ENCODE measurements at places on chromosomes 16 and 17.
A peak's percentile ranks its signal among the peaks of the same experiment; 100 is the strongest.

DNA sequence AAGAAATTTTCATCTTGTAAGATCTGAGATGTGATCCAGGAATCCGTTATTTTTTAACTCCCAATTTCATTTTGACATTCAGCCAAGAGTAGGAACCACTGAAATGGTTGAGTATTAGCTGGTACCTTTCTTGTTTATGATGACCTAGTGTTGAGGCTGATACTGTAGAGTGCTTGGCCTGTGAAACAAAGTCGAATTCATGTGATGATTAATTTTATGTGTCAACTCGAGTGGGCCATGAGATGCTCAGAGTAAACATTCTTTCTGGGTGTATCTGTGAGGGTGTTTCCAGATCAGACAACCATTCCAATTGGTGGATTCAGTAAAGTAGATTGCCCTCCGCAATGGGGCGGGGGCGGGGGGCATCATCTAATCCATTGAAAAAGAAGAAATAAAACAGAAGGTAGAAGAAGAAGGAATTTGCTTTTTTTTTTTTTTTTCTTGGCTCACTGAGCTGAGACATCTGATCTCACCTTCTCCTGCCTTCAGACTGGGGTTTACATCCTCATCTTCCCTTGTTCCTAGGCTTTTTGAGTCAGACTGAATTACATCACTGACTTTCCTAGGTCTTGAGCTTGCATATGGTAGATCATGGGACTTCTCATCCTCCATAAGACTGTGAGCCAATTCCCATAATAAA, 264.6 kb upstream of the KCNJ16 start:
- no peak for DNase-seq

GRCh38 chr16:11781773-11782172, 15.3 kb downstream of the ZC3H7A start:
- DNase-seq: no peak

DNA sequence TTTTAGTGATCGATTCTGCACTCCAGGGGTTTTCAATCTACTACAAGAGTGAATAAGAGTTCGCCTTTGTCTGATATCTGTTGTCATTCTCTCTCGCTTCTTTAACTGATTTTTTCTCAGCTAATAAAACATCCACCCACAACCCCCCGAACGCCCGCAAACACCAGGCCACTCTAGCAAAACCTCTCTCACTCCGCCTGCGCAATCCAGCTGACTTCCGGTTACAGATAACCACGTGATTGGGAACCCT, 338 bp upstream of the RPL19 start:
- DNase-seq: peak; percentile 84

DNA sequence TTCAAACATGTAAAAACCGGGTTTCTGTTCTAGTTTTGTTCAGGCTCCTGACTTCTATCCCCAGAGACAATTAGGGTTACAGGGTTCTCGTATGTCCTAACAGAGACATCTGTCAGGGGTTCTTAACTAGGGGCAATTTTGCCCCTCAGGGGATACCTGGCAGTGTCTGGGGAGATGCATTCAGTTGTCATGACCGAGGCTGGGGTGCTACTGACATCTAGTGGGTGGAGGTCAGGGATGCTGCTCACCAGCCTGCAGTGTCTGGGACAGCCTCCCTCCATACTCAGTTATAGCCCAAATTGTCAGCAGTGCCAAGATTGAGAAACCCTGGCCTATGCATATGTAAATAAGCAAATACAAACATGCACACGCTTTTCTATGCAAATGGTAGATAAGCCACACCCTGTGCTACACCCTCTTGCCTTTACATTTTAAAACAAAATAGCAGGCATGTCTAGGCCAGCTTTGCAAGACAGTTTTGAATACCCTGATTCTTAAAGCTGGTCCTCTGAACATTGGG, 37.4 kb downstream of the CLEC16A start:
- DNase-seq: no peak

DNA sequence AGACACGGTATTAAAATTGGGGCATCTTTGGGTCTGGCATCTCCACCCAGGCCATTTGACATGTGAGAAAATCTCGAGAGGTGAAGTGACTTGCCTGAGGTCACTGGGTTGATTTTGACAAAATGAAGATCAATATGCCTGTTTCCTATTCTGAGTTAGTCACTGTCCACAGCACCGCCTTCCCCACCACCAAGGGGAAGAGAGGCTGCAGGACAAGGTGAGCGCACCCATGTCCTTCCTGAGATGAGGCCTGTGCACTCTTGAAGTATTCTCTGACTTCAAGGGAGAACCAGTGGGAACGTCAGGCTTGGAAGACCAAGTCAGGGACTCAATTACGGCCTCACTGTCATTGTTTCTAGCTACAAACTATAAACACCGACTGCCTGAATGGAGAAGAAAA, 49.9 kb upstream of the WSB1 start:
- no peak for DNase-seq

GRCh38 chr16:49524216-49524946, 150.8 kb downstream of the C16orf78 start:
- no peak for DNase-seq

- DNase-seq: no peak
Observed at GRCh38 chr16:77035361-77035760, 155.6 kb upstream of the MON1B start.

DNA sequence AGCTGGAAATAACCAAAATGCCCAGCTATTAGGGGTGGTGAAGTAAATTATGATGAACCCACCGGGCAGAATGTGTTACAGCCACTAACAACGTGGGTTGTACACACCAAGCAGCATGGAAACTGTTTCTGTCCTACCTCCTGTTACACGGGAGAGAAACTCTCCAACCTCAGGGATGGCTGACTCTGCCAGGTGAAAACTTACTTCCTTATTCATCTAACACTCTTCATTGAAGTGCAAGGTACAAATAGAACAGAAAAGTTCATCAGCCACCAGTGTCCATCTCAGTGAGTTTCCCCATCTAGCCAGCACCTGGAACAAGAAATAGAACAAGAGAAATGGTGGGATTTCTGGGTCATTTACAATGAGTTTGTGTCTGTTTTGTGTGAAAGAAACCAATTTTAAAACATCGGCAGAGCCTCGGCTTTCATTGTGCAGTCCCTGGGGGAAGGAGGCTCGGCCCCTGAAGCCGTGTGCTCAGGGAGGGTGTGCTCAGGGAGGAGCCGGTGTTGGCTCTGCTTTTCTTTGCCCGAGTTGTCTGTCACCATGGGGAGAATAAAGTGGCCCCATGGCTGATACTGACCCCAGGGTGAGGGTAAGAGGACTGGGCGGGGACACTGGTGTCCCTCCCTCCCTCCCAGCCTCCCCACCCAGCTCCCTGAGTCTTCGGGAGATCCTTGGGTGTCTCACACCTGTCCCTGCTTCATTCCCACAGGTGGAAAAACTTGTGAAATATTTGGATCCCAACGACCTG, 39.8 kb downstream of the RAB11FIP4 start:
- no peak for DNase-seq

DNA sequence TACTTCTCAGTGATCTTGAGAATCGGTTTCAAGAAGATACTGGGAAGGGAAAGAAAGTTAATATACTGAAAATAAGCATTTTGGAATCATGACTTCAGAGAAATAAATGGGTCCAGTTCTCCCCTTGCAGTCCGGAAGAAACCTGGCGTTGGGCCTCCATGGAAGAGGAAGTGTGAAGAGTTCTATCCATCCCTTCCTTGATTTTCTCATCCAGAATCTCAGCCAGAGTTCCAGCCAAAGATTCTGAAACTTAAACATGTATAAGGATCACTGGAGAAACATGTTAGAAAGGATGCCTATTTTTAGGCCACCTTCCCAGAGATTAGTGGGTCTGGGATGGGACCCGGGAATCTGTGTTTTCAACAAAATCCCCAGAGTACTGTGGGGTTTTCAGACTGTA, 8.7 kb upstream of the GAS7 start:
- no peak for DNase-seq

DNA sequence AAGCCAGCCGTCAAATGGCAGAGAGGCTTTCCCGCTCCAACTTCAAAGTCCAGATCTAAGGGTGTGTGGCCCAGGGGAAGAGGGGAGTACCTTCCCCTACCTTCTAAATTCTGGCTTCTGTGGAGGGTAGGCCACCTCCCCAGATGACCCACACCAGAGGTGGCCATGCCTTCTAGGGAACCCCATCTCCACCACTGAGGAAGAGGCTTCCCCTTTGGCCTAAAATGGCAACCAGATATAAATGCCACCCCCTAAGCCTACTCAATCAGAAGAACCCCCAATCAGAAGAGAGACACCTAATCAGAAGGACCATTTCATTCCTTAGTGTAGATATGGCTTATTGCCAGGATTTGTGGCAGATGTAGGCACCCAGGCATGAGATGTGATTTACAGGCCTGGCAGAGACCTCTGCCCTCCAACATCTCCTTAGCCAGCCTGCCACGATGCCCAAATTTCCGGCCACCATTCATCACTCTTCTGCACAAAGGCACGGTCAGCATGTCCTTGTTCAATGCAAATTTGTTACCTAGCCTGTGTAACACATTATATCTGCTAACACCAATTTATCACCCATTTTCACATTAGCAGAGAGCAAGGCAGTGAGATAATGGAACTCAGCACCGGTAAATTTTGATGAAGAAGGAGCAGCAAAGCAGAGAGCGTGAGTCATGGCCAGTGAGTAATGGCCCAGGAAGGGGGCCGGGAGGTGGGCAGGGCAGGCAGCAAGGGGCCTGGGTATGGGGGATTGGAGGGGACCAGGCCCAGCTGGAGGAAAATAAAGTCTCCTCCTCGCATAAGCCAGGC, 1.2 kb upstream of the MGAT5B start:
- peak; percentile 16 for DNase-seq

GRCh38 chr16:24747441-24747840, 18.0 kb downstream of the TNRC6A start:
- no peak for DNase-seq

DNA sequence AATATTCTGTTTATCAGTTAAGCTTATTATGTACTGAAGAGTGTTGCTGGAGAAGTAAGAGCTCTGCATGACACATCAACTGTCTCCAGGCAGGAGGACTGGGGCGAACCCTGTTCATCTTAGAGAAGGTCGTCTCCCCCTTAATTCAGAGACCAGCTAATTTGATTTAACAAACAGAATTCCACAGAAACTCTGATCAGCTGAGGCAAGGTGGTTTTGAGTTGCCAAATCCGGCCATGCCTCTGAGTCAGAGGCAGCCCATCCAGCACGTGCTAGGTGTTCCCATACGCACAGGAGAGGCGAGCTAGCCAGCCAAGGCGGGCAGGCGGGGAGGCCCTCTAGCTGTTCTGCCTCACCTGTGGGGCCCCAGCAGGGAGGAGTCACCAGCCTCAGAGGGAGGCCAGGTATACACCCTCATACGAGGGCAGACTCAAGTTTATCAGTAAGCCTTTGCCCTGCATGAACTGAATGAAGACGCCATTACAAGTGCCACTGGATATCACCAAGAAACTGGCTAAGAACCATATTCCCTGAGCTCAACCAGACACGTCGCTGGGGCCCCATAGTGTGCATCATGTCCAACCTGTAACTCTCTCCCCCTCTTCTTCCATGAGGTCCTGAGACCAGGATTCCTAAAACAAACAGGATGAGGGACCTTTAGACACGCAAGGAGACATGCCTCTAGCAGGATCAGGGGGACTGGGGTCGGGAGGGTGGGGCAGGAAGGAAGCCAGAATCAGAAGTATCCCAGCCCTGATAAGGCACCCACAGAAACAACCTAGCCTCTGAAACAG, 25.7 kb downstream of the STAT5A start:
- no peak for DNase-seq

- no peak for DNase-seq
Observed at GRCh38 chr16:84780544-84781376, 39.0 kb upstream of the CRISPLD2 start.

- DNase-seq: no peak
Observed at GRCh38 chr16:84246679-84247077, 6.9 kb upstream of the KCNG4 start.

Measured in skeletal muscle cell (primary cell).